ENCODE measurements at places on chromosomes 16 and 17.

- ATAC-seq = no peak
These were observed 1.5 kb downstream of the PPM1E start for GRCh38 chr17:58757162-58757613.

- ATAC-seq = no peak
These were observed 1.5 kb upstream of the MFSD6L start for GRCh38 chr17:8800656-8801055.

DNA sequence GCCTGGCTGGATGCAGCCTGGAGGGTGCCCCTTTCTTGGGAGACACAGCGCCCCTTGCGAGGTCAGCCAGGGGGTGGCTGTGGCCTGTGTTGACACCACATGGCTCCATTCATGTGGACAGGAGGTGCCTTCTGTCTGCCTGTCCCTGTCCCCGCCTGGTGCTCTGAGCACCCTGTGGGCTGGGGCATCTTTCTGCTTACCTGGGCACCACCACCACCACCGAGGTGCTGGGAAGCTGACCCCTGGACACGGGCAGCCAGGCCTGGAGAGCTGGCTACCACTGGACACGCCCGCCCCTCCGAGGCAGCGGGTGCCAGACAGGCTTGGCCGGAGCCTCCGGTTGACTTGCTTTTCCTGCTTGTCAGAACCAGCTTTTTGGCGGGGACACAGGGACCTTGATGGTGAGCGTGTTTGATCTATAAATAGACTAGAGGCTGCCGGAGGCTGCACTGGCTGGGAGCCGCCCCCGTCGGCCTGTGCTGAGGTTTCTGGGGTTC is 121.3 kb upstream of the GSE1 start:
- ATAC-seq = no peak

GRCh38 chr16:88691924-88692560 is 5.7 kb upstream of the SNAI3 start:
- ATAC-seq = peak; percentile 56

GRCh38 chr16:72493716-72494415 is 321.9 kb upstream of the PMFBP1 start:
- peak; percentile 38 for ATAC-seq

- no peak for ATAC-seq
These were observed 251.5 kb downstream of the KATNIP start for GRCh38 chr16:27801289-27801945.

DNA sequence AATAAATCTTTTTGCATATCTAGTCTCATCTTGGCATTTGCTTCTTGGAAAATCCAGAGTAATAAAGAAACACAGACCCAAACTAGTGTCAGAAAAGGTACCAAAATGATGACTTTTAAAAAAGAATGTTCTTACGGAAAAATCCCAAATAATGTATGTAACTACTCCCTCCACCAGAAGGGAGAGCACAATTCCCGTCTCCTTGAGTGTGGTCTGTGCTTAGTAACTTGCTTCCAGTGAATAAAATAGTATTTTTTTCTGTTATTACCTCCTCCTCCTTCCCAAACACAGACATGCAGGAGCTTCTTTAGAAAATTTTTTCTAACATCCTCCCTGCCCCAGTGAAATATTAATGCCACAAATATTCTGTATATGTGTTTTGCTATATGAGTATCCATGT is 358.1 kb downstream of the ZFHX3 start:
- ATAC-seq = no peak

GRCh38 chr17:8552577-8553320 is 77.8 kb downstream of the MYH10 start:
- no peak for ATAC-seq

DNA sequence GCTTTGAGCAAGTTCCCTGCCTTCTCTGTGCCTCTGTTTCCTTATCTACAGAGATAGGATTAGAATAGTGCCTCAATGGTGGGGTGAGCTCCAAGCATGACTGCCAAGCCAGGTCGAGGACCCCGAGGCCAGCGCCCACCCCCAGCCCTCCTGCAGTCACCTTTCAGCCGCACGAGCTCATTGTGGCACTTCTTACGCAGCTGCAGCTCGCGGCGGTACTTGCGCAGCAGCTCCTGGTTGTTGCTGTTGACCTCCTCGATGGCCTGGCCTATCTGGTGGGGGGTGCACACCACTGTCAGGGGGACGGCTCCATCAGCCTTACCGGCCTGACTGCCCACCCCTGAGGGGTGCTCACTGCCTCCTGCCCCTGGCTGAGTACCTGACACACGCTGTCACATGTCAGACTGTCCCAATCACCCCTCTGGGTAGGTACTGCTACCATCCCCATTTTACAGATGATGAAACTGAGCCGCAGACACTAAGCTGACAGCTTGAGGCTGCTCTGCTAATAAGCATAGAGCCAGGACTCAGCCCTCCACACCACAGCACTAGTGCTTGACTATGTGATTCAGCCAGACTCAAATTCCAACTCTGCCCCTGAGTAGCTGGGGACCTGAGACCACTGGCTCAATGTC is 31.3 kb downstream of the KATNB1 start:
- ATAC-seq = no peak

- ATAC-seq = no peak
These were observed 10.1 kb downstream of the GSG1L start for GRCh38 chr16:28053461-28053860.

DNA sequence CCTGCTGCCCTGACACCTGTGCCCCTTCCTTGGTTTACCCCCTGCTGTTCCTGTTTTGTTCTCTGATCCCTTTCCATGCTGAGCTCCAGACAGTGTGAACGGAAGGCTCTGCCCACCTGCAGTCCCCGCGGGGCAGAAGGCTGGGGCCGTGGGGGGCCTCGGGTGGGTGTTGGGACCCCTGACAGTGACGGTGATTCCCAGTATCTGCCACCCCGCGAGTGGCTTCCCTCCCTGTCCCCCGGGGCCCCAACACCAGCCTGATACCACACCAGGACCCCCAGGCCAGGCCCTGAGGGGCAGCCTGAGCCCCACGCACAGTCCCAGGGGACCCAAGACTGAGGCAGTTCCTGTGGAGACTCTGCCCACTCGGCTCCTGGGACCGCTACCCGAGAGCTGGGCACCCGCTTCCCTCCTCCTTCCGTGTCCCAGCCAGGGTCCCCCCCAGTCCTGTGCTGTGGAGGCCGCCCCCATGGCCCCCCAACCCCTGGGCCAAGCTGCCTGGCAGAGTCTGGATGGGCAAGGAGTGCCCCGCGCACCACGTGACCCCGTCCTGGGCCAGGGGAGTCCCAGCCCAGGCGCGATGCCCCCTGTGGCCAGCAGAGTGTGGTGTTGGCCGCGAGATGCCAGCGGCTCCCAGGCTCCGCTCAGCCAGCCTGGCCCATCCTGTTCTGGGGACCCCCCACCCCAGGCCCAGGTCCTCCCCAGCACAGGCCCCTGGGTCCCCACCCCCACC is 10.0 kb upstream of the C1QTNF8 start:
- peak; percentile 47 for ATAC-seq

- ATAC-seq = no peak
These were observed 6.0 kb upstream of the GLIS2 start for GRCh38 chr16:4309833-4310266.

DNA sequence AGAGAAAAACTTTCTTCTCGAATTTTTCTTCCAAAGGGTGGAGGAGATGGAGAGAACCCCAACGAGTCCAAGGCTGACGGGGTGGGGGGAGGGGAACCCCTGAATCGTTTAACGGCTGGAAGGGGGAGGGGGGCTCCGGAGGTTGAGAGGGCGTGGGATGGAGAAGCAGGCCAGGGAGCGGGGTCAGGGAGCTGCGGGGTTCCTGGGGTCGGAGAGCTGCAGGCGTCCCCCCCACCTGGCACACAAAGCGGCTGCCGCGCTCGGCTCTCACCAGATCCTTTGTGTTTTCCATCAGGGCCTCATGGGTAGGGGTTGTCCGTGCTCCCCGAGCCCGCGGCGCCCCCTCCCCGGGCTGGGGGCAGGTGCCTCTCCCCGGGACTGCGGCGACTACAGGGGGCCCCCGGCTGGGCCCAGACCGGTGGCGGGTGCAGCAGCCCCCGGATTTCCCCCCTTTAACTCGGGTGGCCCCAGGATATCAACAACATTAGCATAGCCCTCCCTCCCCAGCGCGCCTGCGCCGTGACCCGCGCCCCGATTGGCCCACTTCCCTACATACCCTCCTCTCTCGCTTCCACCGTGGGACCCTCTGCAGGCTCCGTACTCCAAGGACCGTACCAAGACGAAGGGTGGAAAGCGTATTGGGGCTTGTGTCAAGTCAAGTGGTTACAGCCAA is at the start of gene MBTD1:
Gene MBTD1 (minus strand): TSS at position 486 of the 673 bp plus-strand sequence. CDS start 34,888 bp downstream, outside the sequence.
- peak; percentile 90 for ATAC-seq

DNA sequence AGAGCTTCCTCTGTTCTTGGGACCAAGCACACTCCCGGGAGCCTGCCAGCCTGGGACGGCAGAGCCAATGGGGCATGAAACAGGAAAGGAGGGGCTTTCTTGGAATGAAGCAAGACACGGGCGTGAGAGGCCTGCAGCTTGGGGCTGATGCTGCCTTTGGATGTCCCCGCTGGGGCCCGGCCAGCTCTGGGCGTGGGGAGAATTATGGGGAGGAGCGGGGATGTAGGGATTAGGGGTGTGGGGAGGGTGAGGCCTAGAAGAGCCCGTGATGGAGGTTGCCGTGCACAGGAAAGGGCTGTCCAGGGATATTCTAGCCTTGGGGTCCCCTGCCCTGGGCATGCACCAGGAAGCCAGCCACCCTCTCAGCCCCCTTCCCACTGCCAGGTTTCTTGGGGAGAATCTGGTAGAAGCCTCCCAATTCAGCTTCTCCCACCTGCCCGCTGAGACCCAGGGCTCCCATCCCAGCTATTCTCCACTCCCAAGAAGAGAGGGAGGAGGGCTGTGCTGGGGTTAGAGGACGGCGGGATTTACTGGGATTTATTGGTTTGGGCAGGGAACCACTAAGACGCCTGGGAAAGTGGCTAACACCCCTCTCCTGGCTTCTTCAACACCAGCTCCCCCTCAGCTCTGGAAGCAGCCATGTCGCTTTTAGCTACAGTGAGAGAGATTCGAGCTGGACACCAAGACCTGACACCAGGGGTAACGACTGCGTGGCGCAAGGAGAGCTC is 20.0 kb upstream of the NXPH3 start:
- ATAC-seq = no peak

- no peak for ATAC-seq
These were observed 56.9 kb upstream of the TEKT3 start for GRCh38 chr17:15398291-15398690.

- no peak for ATAC-seq
These were observed 36.8 kb downstream of the ATP2C2 start for GRCh38 chr16:84404936-84405639.

DNA sequence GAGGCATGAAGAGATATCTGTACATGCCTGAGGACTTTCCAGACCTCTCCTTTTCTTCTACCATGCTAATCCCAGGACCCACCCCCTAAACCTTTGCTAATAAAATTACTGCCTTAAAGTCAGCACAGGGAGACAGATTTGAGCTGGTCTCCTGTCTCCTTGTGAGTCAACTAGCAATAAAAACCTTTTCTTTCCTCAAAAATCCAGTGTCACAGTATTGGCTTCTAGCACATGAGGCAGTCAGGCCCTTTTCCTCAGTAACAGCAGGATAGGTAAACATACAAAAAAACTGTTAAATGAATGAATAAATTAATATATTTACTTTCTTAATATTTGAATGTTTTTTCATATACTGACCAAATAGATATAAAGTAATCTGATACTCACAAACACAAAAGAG is 41.3 kb downstream of the ABCA10 start:
- no peak for ATAC-seq

DNA sequence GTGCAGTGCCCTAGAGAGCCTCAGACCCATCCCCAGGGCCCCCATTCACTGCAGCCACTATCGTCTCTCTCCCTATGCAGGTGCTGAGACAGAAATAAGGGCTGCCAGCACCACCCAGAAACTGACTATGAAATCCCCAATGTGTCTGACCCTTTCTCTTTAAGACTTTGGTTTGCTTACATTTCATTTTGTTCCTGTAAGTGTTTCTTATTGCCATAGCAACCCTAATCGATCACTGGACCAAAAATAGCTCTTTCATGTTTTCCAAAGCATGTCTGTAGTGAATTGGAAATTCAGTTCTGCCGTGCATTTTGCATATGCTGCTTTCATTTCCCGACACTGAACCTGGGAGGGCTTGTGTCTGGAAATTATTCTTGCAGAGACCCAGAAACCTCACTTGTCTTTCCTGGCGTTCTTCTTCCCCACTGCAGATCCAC is 148.7 kb upstream of the NOL11 start:
- no peak for ATAC-seq

- ATAC-seq = no peak
These were observed 39.3 kb downstream of the SMG6 start for GRCh38 chr17:2264067-2264860.

GRCh38 chr17:32241640-32242039 is 24.0 kb upstream of the RHBDL3 start:
- ATAC-seq = no peak

DNA sequence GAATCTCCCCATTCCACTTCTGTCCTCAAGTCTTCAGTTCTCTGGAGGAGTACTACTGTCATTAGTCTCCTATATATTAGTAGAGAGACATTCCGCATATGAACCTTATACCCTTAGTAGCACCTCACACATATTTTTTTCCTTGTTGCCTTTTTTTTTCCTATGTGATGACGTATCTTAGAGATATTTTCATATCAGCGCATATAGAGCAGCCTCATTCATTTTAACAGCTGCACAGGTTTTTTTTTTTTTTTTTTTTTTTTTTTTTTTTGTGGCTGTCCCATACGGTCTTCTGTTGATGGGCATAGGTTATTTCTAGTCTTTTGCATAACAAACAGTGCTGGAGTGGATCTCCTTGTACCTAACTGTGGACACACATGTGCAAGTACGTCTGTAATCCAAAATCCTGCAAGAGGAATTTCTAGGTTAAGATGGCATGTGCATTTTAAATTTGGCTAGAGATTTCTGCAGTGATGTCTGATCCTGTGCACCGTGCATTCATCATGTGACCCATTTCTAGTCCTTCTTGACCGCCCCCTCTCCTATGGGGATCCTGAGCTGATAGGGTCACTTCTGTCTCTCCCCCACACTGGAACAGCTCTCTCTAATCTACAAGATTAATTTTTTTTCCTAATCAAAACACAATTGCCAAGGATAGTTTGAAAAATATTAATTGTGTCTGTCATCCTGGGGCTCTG is 64.8 kb downstream of the PRKCB start:
- no peak for ATAC-seq

DNA sequence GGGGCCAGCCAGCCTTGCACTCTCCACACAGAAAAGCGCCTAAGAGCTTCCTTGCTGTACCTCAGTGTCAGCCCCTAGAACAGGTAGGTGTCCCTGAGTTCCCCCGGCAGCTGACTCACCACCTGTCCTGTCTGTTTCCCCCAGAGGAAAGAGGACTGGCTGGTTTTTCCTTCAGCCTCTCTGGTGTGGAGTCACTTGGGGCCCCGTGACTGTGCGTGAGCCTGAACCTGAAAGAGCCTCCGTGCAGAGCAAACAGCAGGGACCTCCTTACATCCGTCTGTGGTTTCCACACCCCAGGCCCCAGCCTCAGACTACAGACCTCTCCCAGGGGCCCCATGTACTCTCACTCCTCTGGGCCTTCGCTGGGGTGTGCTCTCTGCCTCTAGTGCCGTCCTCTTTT is 87.8 kb downstream of the GNAO1 start:
- ATAC-seq = peak; percentile 79

GRCh38 chr17:7315570-7316235 is 543 bp upstream of the GPS2 start:
- ATAC-seq = no peak

DNA sequence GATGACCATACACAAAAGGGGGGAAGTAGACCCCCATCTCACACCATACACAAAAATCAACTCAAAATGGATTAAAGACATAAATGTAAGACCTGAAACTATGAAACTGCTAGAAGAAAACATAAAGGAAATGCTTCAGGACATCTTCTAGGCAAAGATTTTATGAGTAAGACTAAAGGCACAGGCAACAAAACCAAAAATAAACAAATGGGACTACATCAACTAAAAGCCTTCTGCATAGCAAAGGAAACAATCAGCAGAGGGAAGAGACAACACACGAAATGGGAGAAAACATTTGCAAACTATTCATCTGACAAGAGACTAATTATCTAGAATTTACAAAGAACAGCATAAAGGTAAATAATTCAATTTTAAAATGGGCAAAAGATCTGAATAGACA is 152.1 kb downstream of the AXIN2 start:
- no peak for ATAC-seq
